Neural cell (in vitro differentiated cells): ENCODE measurements at places on chromosomes 13 and 19. TPM values are rescaled to one million over a fixed set of nuclear protein-coding genes. Genes with fewer than 3 reads are reported as not detected.

The RUBCNL gene
- polyA plus RNA-seq = 0.48 TPM in 1 of 2 replicates, not detected in the other

The OR7D2 gene
- 0.09 and 0.30 TPM in 2 replicates for polyA plus RNA-seq

The KCNN4 gene
- polyA plus RNA-seq = not detected in 2 replicates

The CCDC194 gene
- not detected in 2 replicates for polyA plus RNA-seq

The CCDC8 gene
- polyA plus RNA-seq = 0.84 and 2.4 TPM in 2 replicates

The ZNF66 gene
- polyA plus RNA-seq = 2.1 and 6.1 TPM in 2 replicates

The ZNF497 gene
- polyA plus RNA-seq = 13.7 and 18.4 TPM in 2 replicates

The OR7A5 gene
- not detected in 2 replicates for polyA plus RNA-seq

The BORA gene
- 3.7 and 4.2 TPM in 2 replicates for polyA plus RNA-seq

The APLP1 gene
- polyA plus RNA-seq = 390 and 407 TPM in 2 replicates

The ZNF575 gene
- not detected in 2 replicates for polyA plus RNA-seq

The ZNF428 gene
- polyA plus RNA-seq = 983 and 1,008 TPM in 2 replicates

The ZNF90 gene
- 0.37 and 3.1 TPM in 2 replicates for polyA plus RNA-seq

The CFAP97D2 gene
- polyA plus RNA-seq = not detected in 2 replicates

The ZNF566 gene
- polyA plus RNA-seq = 28.9 and 29.3 TPM in 2 replicates

The VSIG10L gene
- 1.5 and 2.3 TPM in 2 replicates for polyA plus RNA-seq

The TTC9B gene
- polyA plus RNA-seq = 111 and 132 TPM in 2 replicates

The SIGLEC14 gene
- polyA plus RNA-seq = not detected in 2 replicates

The MYO1F gene
- 0.40 TPM in 2 replicates for polyA plus RNA-seq

The VMAC gene
- 6.0 and 9.1 TPM in 2 replicates for polyA plus RNA-seq

The ZNF728 gene
- polyA plus RNA-seq = not detected in 2 replicates

The AMER2 gene
- polyA plus RNA-seq = 32.9 and 33.2 TPM in 2 replicates

The SERPINE3 gene
- not detected in 2 replicates for polyA plus RNA-seq
